Left kidney (tissue), 8 donors: ENCODE measurements at places on chromosomes 1 and 21. TPM values are rescaled to one million over a fixed set of nuclear protein-coding genes. Genes with fewer than 3 reads are reported as not detected.

DNA sequence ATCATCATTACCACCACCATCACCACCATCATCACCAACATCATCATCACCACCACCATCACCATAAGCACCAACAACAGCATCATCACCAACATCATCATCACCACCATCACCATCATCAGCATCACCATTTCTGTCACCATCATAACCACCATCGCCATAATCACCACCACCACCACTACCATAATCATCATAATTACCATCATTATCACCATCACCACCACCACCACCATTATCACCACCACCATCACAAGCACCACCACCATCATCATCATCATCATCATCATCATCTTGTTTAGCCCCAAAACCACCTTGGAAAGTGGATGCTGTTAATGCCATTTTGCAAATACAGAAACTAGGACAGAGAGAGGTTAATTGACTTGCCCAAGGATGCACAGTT, 22.5 kb downstream of the CAMK2N1 start:
- no peak for DNase-seq

DNA sequence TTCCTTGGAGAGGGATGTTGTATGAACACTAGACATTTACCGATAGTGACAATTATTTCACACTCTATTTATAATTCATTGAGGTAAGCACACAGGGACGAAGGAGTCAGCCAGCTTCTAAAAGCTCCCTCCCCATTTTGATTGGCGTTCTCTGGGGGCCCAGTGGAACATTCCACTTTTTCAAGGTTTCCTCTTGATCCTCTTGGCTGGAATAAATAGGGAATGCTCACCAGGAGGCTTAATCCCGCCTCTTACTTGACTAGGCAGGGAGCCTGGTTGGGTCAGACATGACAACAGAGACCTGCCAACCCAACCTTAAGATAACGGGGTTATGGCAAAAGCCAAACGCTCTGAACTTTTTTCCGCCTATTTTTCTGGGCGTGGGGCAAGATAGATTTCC, 974 bp downstream of the ACTN2 start:
- DNase-seq, result no peak

- no peak for DNase-seq
Observed at GRCh38 chr1:41391834-41392527, 30.7 kb downstream of the FOXO6 start.

- no peak for DNase-seq
Observed at GRCh38 chr1:116110567-116111523, at the start of gene MAB21L3. MAB21L3 (plus strand) TSS chr1:116111399; CDS start chr1:116112616, 1,217 bp downstream.

DNA sequence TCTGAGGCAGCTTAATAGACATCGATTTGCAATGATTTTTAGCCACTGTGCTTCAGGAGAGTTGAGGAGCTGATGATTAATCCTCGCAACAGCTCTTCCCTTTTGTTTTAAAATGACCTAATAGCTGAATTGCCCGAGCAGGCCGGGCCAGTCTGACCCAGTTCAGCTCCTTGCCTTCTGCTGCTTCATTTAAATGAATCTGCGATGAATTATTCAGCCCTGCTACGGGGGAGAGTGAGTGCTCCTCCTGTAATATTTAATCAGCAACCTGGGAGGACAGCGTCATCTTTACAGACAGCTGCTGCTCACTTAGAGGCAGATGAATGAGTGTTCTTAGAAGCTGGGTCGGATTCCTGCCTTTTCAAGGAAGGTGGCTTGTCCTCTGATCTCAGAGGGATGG, 325.1 kb downstream of the CAMTA1 start:
- DNase-seq, result no peak

DNA sequence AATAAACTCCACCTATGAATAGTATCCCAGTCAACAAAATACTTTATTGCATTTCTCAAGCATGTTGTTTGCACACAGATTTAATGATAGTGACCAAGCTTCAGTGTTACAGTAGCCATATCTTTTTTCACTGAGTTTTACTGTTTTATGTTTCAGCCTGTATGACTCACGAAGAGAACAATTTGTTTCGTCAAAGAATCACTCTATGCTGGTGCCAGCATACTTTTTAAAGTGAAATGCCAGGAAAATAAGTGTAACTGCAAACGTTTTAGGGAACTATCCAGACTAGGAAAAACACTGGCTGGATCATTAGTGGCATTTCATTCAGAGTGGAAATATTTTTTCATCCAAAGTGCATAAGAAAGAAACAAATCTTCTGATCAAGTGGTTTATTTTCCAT, 210.8 kb downstream of the COL11A1 start:
- no peak for DNase-seq

GRCh38 chr1:205061227-205061626, 18.2 kb downstream of the CNTN2 start:
- no peak for DNase-seq

DNA sequence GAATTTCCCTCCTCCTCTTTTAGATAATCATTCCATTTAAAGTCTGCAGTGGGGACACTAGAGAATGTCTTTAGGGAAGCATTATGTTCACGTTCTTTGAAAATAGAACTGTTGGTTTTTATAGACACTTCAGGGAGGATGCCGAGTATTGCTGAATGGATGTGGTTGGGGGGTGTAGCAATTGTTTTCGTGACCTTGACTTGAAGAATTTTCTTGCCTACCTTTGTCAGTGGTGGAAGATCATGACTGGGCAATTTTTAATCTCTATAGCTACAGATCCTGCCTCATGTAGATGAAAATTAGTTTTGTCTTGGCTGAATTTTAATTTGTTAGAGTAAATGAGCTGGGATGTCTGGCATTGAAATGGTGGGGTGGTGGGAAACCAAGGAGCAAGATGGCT, 3.8 kb downstream of the SMG7 start:
- no peak for DNase-seq

DNA sequence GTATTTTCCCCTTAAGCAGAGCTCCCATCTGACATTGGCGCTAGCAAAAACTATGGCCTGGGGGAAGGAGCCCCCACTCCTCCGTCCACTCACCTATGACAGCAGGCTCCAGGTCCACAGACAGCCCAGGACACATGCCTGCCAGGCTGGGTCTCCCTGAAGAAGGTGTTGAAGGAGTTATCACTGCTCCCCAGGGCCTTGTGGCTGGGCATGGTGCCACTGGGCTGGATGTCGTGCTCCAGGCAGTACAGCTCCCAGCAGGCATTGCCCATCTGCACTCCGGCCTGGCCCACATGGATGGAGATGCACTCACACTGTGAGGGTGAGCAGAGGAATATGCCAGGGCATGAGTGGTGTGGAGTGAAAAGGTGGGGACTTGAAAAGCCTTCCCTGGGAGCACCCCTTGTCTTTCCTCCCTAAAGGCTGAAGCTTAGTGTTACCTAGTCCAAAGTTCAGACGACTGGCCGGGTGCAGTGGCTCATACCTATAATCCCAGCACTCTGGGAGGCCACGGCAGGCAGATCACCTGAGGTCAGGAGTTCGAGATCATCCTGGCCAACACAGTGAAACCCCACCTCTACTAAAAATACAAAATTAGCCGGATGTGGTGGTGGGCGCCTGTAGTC, 30.0 kb downstream of the RABIF start:
- no peak for DNase-seq

Gene HSD3B1
- 0.78 TPM for polyA plus RNA-seq

Gene MYBPH
- 0.18 TPM for polyA plus RNA-seq

Gene NR1I3
- polyA plus RNA-seq, result 3.6 TPM

Gene RGSL1
- not detected for polyA plus RNA-seq
